Stimulated activated naive CD4-positive, alpha-beta T cell (primary cell): ENCODE measurements at places on chromosomes 16 and 17.

- DNase-seq = no peak
These were observed 234.2 kb downstream of the TOX3 start for GRCh38 chr16:52312716-52313115.

GRCh38 chr17:66135219-66135618 is 56.7 kb downstream of the CEP112 start:
- no peak for DNase-seq

DNA sequence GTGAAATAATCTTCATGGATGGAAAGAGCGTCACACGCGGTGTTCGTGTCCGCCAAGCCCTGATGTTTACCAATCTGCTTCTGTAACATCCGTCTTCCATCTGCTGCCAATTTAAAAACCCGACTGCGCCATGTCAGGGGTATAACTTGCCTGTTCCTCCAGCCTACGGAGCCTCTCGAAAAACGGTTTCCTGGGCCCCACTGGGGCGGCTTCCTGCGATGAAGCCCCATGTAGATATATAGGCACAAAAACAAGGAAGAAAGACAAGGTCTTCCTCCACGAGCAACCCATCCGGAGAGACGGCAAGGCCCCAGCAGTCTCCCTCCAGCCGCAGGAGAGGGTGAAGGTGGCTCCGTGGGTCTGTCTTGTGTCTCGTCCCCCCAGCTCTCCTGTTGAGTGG is at the start of gene PTX4:
Gene PTX4, minus strand, starts transcription at position 326 of the 400 bp plus-strand sequence. Its CDS starts 35 bp downstream, at position 291.
- DNase-seq = no peak

DNA sequence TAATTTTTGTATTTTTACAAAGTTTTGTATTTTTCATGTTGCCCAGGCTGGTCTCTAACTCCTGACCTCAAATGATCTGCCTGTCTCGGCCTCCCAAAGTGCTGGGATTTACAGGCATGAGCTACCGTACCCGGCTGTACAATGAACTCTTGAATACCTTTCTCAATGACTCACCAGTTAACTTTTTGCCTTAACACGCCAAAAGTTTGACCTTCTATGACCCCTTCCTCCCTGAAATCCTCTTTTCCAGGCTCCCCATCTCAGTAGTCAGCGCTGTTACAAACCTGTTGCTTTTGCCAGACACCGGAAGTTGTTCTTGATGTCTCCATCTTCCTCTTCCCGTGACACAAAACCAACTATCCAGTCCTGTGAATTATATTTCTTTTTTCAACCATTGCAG is 158.1 kb upstream of the ASIC2 start:
- no peak for DNase-seq

DNA sequence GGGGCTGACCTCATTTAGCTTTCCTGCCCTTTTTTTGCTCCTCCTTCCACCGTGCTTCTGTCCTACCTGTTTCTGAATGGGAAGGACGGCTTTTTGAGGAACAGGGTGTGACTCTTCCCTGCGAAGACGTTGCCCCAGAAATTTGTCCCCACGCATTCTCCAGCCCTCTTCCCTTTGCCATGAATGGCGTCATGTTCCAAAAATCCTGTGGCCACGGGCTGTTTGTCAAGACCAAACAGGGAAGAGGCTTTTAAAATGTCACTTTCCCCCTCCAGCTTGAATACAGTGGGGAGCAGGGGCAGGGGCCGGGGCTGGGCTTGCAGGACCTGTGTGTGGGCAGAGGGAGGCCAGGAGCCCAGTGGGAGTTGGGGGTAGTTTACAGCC is 13.9 kb downstream of the MPRIP start:
- DNase-seq = no peak

GRCh38 chr16:87706278-87707000 is 59.3 kb downstream of the KLHDC4 start:
- no peak for DNase-seq

GRCh38 chr16:78768226-78768625 is 668.8 kb downstream of the WWOX start:
- DNase-seq = no peak

DNA sequence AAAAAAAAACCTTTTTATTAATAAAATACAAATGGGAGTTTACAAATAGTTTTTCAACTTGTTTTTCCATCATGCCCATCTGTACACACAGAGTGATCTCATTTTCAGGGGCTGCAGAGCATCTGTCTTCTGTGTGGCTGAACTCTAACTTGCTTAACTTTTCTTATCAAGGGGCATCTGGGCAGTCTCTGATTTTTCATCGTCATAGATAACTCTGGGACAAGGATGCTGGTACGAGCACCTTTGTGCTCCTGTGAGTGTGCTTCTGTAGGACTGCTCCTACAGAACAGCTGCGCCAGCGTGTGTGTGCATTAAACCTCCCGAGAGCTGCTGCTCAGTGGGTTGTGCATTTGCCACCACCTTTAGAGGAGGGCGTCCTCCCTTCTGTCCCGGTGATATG is 34.6 kb upstream of the TAC4 start:
- DNase-seq = no peak

DNA sequence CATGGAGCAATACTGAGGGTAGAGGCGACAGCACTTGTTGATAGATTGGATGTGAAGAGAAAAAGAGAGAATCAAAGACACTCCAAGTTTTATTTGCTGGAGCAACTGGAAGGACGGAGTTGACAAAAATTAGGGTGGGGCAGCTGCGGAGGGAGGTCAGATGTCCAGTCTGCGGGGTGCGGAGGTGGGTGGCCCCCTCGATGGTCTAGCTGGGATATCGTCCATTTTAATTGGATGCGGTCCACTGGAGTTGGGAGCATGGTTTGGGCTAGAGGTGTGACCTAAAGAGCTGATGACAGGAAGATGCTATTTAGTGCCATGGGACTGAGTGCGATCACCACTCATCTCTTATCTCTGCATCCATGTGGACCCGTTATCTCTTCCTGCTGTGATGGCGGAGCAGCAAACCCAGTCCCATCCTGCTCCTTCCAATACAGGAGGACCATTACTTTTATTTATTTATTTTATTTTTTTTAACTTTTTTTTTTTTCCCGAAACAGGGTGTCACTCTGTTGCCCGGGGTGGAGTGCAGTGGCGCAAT is 48.3 kb upstream of the CBX4 start:
- no peak for DNase-seq

GRCh38 chr16:19474617-19475016 is 47.3 kb downstream of the GDE1 start:
- DNase-seq = no peak

DNA sequence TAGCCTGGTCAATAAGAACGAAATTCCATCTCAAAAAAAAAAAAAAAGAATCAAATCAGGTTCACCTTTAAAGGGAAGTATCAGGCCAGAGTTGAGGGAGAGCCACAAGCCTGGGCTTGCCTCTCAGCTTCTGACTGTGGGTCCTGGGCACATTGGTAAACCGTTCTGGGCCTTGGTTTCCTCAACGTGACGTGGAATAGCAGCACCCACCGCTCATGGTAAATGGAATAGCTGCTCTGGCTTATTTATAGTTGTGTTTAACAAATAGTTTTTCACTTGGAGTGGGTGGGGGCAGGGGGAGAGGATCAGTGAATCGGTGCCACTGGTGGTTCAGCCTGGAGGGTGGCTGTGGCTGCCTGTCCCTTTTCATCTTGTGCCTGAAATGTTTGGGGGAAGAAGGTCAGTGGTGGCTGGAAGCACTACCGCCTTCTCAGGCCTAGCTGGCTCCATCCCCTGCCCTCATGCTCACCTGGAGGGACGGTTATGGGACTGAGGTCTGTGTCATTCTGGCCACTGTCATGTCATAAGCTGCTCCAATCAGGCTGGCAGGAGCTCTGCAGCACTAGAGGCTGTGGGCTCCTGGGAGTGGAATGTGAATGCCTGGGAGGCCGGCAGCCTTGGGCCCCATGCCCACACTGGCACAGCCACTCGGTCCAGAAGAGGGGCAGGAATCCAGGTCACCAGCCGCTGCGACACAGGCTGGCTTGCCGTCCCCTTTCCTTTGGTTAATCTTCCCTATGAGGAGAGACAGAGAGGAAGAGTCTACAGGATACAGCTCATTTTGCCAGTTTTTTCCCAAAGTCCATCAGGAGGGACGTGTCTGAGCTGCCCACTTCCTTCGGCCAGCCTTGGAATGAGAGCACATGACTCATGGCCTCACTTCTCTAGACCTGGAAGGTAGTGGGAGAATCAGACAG is 27.0 kb downstream of the CCR7 start:
- no peak for DNase-seq

DNA sequence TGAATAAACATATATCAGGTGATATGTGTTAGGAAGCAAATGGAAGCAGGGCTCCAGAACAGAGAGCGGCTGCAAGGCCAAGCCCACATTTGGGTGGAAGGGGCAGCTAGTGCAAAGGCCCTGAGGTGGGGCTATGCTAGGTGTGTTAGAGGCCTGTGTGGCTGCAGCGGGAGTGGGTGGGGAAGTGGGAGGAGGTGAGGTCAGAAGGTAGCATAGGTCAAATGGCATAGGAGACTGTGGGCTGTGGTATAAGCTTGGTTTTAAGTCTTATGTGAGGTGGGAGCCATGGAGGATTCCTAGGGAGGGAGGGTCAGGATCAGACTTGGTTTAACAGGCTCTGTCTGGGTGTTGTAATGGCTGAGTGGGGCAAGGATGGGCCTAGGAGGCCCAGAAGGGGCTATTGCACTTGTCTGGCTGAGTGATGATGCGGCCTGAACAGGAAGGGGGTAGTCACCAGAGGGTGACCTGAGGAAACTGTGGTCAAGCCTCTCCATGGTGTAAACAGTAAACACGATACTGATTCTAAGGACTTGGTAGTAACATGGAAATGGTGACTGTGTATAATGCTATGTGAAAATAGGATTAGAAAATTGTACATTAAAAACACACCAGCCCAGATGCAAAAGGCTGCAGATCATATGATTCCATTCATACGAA is 31.1 kb downstream of the RAI1 start:
- DNase-seq = no peak

DNA sequence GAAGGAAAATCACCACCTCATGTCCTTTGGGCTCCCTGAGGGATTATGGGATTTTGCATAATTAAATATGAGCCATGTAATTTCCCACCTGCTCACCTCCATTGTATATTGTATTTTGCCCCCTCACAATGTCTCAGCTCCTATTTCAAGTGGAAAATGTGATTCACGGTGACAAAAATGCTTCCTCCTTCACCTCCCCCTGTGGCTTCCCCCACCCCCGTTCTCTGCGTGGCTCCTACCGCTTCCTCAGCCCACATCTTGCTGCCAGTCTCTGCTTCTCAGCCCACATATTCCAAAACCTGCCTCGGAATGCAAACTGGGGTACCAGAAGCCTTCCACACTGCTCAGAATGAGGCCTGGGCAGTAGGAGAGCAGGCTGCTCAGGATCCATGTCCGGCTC is 394.5 kb upstream of the C16orf82 start:
- no peak for DNase-seq

DNA sequence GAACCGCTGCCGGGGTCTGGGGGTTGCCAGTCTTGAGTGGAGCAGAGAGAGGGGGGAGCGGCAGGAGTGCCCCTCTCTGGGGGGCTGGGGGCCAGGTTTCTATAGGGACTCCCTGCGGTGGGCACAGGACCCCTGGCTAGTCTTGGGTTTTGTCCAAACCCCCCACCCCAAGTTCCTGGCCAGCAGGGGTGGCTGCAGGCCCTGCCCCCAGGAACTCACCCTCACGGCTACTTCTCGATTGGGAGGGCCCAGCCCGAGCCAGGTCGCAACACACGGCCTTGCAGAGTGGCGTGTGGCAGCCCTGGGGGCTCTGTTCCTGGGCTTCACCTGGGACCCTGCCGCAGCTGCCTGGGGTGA is 601 bp downstream of the CDH15 start:
- no peak for DNase-seq

DNA sequence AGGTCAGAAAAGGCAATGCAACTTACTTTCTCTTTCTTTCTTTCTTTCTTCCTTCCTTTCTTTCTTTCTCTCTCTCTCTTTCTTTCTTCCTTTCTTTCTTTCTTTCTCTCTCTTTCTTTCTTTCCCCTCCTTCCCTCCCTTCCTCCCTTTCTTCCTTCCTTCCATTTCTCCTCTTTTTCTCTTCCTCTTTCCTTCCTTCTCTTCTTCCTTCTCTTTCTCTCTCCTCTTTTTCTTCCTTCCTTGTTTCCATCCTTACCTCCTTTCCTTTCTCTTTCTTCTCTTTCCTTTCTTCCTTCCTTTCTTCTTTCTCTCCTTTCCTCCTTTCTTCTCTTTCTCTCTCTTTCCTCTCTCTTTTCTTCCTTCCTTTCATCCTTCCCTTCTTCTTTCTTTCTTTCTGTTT is 819.8 kb upstream of the SOX9 start:
- no peak for DNase-seq

DNA sequence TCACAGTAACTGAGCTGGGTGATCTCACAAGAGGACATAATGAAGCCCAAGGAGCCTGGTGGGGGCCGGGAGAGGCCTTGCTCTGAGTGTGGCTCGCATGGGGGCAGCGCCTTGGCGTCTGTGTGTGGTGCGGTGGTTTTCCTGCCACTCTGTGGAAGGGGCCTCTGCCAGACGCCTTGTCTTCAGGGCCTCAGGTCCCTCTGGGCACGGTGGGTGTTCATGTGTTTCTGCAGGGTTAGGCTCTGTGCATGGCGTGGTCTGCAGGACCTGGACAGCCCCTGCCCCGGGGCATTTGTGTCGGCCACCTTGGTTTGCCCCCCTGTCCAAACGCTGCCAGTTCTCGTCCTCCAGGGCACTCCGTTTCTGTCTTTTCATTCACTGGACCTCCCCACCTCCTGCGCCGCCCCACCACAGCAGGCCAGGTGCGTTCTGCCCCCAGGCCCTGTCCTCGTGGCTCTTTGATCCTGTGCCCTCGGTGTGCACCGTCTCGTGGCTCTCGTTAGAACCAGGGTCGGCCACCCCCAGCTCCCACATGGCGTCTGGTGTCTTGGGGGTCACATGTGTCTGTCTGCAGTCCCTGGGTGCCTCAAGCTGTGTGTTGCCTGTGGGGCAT is 43.7 kb upstream of the ZNF750 start:
- no peak for DNase-seq

DNA sequence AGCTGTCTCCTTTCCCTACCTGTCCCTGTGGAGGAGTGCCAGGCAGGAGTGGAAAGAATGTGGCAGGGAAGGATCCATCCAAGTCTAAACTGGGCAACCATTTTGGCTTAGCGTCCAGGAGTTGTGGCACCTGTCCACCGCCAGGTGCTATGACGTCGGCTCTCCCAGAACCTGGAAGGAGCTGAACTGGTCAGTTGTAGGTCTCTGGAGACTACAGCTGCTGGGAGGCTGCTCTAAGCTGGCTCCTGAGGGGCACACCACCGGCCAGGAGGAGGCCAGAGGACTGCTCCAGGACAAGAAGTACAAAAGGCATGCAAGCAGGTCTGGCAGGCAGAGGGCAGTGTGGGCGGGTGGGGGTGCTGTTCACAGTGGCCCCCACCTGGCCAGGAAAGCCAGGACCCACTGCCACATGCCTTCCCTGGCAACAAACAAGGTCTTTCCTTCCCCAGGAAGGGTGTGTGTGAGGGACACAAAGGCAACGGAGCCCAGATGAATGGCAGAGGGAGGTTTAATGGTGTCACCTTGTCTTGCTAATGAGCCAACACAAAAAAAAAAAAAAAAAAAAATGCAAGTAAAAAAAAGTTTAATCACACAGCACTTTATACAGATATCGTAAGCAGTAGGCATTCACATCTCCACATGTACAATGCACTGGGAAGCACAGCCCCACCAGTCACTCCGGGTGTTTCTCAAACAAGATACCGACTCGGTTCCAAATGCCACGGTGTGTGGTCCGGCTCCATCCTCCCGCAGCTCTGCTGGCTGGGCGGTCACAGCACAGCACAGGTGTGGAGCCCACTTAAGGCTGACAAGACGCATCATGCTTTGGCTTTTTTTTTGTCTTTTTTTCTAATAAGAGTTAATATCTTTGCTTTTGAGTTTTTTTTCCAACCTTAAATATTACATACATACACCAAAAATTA is 4.8 kb downstream of the SPHK1 start:
- no peak for DNase-seq

GRCh38 chr17:10610884-10611283 is 46.2 kb downstream of the MYH3 start:
- no peak for DNase-seq
